Cerebellar nuclear complex (tissue), 1 donor: ENCODE measurements at places on chromosomes 12 and 14.

DNA sequence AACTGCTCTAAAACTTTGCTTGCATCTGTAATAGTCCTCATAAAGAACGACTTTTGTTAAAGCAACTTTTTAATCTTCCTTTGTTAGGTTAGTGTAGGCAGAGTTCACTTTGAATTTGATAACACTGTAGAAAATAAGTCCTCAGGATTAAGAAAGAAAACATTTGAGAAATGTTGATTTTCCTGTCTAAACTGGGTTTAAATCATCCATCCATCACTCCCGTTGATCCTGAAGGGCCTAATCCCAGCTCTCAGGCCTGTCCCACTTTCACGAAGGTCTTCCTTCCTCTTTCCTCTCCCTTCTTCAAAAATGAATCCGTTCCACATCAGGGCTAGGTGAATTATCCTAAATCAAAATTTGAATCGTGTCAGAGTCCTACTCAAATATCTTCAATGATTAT is 36.9 kb downstream of the SLC2A14 start:
- DNase-seq = no peak

GRCh38 chr14:96727491-96727890 is 69.7 kb upstream of the VRK1 start:
- DNase-seq = no peak

DNA sequence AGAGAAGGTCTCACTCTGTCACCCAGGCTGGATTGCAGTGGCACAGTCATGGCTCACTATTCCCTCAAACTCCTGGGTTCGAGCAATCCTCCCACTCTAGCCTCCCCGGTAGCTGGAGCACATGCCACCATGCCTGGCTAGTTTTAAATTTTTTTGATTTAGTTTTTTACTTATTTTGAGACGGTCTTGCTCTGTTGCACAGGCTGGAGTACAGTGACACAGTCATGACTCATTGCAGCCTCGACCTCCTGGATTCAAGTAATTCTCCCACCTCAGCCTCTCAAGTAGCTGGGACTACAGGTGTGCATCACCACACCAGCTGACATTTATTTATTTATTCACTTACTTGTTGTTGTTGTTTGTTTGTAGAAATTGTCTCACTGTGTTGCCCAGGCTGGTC is 22.2 kb upstream of the DIP2B start:
- no peak for DNase-seq

GRCh38 chr12:18165422-18165871 is 75.5 kb upstream of the RERGL start:
- DNase-seq = no peak

- DNase-seq = no peak
These were observed at the start of gene DCN for GRCh38 chr12:91182636-91183455. DCN (minus strand) TSS chr12:91182817; CDS start chr12:91178552, 4,265 bp downstream.

GRCh38 chr12:68951652-68952051 is 18.7 kb upstream of the CPM start:
- DNase-seq = no peak

- DNase-seq = no peak
These were observed 38.9 kb downstream of the PPP1R13B start for GRCh38 chr14:103808403-103809001.

GRCh38 chr12:132319359-132319950 is 9.9 kb downstream of the GALNT9 start:
- DNase-seq = no peak

DNA sequence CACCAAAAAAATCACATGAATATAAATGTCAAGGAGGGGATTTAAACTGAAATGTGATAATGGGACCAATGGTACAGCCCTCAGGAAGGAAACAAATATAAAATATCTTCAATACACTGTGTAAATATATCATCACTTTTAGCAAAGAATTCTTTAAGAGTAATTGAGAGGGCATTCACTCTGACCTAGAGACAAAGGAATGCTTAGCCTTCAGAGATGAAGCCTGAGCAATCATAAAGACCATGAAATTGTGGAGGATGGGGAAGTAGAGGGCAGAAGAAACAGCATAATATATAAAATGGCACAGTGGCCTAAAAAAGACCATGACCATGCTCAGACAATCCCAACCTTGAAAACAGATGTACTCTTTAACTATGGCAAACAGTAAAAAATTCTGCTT is 20.4 kb downstream of the YAF2 start:
- no peak for DNase-seq

DNA sequence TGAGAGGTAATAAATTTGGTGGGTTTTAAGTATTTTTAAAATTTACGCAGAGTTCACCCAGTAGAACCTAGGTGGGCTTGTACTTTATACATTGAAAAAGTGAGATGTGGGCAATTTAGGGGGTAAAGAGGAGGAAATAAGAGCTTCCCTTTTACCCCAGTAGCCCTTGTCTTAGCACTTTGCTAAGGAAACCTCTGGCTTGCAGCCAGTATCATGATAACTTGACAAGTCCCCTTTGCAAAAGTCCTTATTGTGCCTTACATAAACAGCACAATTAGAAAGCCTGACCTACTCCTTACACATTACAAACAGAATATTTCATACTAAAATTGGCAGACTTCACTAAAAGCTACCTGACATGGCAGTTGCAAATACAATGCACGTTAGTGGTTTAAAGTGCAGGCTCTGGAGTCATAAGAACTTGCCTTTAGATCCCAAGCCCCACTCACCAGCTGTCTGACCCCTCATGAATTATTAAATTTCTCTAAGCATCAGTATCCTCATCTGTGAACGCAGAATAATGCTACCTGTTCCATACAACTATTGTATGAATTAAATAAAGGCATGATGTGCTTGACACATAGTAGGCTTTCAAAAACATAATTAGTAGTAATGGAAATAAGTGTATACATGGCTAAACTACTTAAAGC is 53.2 kb upstream of the NELL2 start:
- DNase-seq = no peak

DNA sequence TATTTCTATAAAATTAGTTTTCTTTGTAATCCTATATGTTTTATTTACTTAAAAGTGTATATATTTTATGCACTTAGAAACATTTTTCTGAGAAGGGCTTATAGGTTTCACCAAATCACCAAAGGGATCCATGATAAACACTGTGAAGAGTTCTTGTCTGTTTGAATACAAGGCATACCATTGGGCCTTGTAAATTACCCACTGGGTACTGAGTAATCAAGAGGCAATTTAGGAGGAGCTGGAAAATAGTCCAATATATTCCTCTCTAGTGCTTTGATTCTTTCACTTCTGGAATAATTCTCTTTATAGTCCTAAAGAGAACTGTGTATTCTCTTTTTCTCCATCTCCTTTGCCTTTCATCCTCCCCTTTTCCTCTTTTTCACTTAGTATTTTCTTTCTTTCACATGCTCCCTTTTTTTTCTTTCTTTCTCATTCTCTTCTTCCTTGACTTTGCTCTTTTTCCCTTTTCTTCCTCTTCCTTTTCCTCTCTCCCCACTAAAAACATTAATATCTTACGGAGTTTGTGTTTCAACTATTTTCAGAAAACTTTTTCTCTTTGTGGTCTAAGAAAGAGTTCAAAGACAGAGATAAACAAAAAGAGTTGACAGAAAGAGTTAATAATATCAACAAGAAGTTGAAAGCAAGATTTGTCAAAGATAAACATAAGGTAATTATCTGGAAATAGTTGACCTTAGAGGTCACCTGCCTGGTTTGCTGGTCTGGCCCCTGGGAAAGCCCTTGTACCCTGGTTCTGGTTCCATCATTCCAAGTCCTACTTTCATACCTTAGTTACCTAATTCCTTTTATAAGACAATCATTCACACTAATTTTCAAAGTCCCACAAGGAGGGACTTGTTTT is 435.3 kb downstream of the RAD51B start:
- DNase-seq = no peak

DNA sequence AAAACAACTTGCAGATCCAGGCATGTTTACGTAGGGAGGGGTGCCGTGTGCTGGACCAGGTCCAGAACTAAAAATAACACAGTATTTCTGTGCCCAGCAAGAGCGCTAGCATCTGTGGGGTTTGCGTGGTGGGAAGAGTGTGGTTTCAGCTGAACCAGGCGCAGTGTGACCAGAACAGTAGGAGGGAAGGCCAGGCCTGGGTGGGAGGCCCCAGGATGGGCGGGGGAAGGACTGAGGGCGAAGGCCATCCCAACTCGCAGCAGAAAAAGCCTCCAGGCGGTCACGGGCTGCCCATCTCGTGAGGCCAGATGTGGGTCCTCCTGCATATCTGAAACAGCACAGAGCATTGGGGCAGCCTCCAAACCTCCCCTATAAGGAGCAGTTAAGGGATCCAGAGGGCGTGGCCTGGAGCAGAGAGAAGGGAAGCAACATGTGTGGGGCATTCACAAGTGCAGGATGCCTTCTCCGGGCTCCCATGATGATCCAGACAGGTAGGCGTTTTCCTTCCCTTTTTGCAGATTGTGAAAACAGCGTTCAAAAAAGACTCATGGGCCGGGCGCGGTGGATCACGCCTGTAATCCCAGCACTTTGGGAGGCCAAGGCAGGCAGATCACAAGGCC is 17.8 kb upstream of the CD9 start:
- DNase-seq = no peak

GRCh38 chr12:95810411-95810810 is 19.8 kb upstream of the NTN4 start:
- DNase-seq = no peak

GRCh38 chr12:28089338-28089737 is 100.9 kb upstream of the CCDC91 start:
- no peak for DNase-seq

GRCh38 chr12:6234214-6234613 is 34.0 kb downstream of the CD9 start:
- DNase-seq = no peak

DNA sequence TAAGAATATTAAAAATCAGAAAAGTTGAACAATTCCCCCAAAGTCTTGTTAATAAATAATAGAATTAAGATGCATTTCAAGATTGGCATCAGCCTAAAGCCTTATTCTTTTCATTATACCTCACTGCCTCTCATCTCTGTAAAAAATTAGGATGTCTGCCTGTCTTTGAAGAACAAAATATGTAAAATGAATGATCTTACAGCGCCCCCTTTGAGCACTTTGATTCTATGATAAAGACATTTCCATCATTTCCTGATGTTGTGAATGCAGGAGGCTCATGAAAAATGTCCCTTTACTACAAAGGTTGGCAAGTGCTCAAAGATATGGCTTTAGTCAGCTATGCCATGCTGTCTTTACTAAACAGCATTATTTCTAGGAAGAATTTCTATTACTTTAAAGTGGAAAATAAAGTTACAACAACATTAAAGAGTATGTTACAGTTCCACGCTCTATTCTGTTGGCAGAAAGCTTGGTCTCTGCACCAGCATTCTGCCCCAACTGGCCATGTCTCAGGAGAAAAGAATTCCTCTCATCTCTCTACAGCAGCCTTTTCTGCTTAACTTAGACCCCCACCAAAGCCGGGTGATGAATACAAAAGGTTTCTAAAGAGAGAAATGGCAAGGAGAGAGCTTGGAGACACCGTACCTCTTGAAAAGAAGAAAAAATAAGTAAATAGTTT is 95.1 kb downstream of the LLPH start:
- no peak for DNase-seq

GRCh38 chr14:24978862-24979724 is 70.9 kb downstream of the STXBP6 start:
- DNase-seq = no peak

DNA sequence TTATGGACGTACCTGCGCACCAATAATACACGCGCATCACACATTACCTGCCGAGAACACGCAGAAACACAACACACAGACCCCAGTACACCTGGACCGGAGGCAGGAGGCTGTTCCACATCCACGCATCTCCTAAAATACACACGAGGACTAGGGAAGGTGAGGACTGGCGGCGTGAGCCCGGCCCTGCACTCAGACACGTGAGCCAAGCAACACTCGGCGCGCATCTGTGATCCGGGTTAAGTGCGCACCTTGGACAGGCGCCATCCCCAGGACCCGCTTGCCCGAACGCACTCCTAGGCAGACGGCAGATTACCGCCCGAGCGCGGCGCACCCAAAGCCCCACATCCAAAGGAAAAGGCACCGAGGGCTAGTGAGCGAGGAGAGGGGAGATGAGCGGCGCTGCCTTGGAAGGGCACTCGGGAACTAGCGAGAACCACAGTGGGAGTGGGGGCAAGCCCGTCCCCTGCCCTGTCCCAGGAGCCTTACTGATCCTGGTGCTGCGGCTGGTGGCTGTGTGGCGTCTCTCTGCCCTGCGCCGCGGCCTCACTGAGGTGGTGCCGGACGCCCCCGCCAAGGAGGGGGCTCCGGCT is 417 bp downstream of the GLS2 start:
- no peak for DNase-seq

DNA sequence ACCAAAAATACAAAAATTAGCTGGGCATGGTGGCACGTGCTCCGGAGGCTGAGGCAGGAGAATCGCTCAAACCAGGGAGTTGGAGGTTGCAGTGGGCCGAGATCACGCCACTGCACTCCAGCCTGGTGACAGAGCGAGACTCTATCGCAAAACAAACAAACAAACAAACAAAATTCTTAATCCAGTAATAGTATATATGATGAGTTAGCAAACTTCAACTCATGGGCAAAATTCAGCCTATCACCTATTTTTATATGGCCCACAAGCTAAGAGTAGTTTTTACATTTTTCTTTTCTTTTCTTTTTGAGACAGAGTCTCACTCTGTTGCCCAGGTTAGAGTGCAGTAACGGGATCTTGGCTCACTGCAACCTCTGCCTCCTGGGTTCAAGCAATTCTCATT is 14.9 kb downstream of the ATF7 start:
- DNase-seq = no peak

DNA sequence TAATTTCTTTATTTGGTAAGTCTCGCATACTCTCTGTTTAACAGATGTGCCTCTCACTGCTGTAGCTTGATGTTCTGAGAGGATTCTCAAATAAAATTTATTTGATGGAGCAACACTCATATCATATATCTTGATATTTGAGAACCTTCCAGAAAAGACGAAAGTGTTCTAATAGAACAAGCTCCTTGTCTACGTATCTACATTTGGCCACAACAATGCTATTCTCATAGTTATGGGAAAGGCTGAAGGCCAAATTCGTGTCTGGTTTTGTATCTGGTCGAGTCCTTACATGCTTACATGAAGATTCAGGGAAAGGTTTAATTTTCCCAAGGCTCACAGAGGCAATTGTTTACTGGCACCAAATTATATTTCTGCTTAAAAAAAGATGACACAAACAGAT is 186.7 kb upstream of the SLC38A2 start:
- no peak for DNase-seq

DNA sequence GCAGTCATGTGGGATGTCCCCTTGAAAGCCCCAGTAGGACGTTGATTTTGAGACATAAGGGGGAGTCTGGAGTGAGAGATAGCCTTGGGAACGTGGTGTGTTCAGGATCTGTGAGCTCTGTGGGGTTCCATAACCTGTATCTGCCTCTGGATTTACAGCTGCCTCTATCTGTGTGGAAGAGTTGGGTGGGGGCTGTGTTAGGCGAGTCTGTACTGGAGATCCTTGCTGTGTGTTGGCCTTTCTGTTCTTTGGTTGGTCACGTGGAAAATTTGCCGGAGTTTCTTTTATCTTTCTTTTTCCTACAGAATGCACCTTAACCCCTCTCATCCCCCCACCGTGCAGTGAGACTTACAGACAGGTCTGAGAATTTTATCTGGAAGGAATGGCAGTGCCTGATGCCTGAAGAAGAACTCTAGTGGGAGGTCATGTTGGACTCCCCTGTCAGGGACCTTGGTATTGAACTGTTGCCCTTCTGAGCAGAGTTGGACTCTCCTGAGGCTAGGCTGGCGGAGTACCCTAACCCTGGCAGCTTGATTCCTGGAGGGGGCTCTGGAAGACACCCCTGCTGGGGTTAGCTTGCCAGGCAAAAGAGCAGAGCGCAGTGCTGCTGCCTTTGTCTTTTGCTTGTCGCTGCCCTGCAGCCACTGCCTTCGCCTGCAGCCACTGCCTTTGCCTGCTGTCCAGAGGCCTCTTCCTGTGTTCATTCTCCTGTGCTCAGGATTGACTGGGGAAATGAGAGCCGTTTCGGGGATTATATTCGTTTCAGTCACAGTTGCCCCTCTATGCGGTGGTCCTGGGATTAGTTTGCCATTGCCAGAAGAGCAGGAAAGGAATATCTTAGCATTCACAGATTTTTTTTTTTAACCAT is 34.1 kb downstream of the ZNF664 start:
- DNase-seq = no peak
